ENCODE measurements at places on chromosomes 12 and 14.

GRCh38 chr14:56552615-56553014, 27.0 kb upstream of the TMEM260 start:
- no peak for DNase-seq

DNA sequence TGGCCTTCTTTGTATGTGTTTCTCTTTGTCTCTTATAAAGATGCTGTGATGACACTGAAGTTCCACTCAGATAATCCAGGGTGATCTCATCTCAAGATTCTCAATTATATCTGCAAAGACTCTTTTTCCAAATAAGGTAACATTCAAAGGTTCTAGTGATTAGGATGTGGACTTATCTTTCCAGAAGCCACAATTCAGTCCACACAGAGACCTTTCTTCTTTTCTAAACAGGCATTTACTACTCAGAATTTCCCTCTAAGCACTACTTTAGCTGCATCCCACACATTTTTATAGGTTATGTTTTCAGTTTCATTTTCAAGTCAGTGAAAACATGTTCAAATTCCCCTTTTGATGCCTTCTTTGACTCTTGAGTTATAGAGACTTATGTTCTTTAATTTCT, 9.0 kb upstream of the NKX2-1 start:
- no peak for DNase-seq

- no peak for DNase-seq
Observed at GRCh38 chr14:42508209-42508946, 901.7 kb downstream of the LRFN5 start.

DNA sequence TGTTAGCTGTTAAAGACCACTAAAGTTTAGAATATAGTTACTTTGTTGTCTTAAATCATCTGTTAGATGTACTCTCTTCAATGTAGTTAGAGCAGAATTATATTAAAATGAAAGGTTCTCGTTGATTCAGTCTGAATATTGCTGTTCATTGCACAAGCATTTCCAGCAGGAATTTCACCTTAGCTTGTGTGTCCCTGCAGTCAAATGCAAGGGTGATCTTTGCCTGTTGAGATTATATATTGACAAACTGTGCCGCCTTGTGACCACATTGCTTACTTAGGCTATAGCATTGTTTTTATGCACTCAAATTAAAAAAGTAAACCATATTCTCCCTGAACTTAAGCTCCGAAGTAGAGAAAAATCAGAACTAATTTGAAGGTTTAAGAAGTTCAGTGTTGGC, 39.5 kb downstream of the ATP2A2 start:
- no peak for DNase-seq

- no peak for DNase-seq
Observed at GRCh38 chr12:203462-204260, 10.3 kb downstream of the SLC6A12 start.

DNA sequence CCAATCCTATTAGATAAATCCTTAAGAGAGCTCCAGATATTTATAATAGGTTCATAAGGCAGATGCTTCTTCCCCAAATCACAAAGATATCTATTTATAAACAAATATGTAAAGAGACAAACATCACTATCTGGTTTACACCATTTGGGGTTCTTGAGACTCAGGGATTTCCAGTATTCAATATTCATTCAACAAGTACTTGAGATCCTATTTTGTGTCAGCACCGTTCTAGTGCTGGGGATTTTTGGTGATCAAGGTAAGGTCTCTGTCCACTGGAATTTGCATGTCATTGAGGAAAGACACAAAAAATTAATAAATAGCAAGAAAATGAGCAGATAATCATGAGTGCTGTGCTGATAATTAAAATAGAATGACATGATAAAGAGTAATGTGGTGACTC, 222.7 kb upstream of the FOXN3 start:
- DNase-seq, result no peak

Data from right renal cortex interstitium (tissue), 3 donors.